H1 (cell line): ENCODE measurements at places on chromosomes 6 and 20. TPM values are rescaled to one million over a fixed set of nuclear protein-coding genes. Genes with fewer than 3 reads are reported as not detected.

- no peaks in the 10 kb centered on the region for H3K36me3 ChIP-seq
- DNase-seq, result no peak
- peaks cover 3% of the 10 kb centered on the region; the same call in 1 of the 2 replicates for H3K4me1 ChIP-seq
- H3K27me3 ChIP-seq, result no peaks in the 10 kb centered on the region
Observed at GRCh38 chr6:131861381-131861780, 53.6 kb downstream of the ENPP1 start.

DNA sequence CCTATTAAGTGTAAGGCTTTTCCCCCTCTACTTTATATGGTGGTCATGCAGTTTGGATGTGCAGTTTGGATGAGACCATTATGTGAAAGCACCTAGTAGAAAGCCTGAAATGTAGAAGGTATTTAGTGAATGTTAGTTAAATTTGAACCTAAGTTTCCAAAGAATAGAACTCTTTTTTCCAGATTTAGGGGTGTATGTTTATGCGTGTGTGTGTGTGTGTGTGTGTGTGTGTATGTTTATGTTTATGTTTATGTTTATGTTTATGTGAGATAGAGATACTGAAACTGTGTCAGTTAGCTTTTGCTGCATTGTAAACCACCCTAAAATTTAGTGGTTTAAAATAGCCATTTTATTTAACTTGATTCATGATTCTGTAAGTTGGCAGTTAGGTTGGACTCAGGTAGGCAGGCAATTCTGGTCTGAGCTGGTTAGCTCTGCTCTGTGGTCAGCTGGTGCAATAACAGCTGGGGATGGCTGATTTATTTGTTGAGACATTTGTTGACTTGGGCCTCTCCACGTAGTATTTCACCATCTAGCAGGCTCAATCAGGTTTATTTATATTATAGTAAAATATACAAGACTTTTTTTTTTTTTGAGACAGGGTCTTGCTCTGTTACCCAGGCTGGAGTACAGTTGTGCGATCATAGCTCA, 54.0 kb downstream of the STK4 start:
- no peak for DNase-seq
- H3K27ac ChIP-seq, result no peak overlapping the region
- no peaks in the 10 kb centered on the region for H3K27me3 ChIP-seq

DNA sequence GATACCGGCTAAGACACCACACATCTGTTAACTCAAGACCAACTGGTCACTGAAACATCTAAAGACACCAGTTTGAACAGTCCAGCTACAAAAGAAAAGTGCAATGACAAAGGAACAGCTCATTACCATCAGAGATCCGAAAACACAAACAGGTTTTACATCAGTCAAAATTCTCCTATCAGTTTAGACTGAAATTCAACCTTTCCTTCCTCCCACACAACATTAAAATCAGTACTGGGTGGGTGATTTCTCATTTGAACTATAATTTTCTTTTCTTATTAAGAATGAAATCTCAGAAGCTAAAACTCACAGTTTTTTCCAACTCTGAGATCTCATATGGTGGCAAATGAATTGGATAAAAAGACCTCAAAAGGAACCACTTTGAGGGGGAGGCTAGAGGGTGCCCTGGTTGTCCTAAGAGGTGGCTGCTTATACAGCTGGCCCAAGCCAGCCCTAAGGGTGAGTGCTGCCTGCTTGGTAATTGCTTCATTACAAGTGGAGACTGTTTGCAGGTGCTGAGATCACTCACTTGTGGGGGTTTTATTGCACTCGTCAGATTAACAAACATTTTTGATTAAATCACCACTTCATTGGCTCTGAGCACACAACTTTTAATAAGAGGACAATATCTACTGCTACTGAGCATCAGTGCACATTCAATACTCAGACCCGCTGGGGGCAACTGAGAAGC, 4.3 kb downstream of the CCDC167 start:
- H3K27me3 ChIP-seq, result no peaks in the 10 kb centered on the region
- no peak overlapping the region for H3K4me3 ChIP-seq
- no peak overlapping the region for H3K27ac ChIP-seq
- DNase-seq, result no peak
- H3K36me3 ChIP-seq, result no peaks in the 10 kb centered on the region

- H3K27me3 ChIP-seq, result no peaks in the 10 kb centered on the region
- H3K27ac ChIP-seq, result no peak overlapping the region
- H3K4me3 ChIP-seq, result no peak overlapping the region
- peaks cover 12% of the 10 kb centered on the region; the same call in 1 of the 2 replicates for H3K36me3 ChIP-seq
- H3K4me1 ChIP-seq, result peaks cover 9% of the 10 kb centered on the region
Observed at GRCh38 chr6:15420959-15421438, 175.1 kb downstream of the JARID2 start.

DNA sequence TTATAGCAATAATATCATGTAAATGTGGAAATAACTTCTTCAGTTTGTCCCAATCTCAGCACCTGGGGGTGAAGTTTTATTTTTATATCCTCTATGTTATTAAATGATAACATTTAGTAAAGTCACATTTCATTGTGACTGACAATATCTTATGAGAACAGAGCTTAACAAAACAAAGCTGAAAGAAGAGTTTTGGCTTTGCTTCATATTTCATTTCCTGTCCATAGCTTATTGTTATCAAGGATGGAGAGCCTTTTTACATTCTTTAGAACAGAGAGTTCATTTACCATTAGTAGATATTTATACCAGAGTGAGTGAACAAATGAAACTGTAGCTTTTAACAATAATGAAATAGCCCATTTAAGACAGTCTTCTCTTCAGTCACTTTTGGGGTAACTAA, 231.9 kb upstream of the SGK1 start:
- no peak overlapping the region for H3K27ac ChIP-seq
- H3K27me3 ChIP-seq, result no peaks in the 10 kb centered on the region
- no peak for DNase-seq
- H3K4me1 ChIP-seq, result no peaks in the 10 kb centered on the region

GRCh38 chr6:159919800-159920199, 29.0 kb downstream of the MAS1 start:
- no peaks in the 10 kb centered on the region for H3K36me3 ChIP-seq
- no peaks in the 10 kb centered on the region for H3K27me3 ChIP-seq
- DNase-seq, result no peak

GRCh38 chr20:20446425-20447015, 78.6 kb downstream of the INSM1 start:
- H3K4me1 ChIP-seq, result no peaks in the 10 kb centered on the region
- no peaks in the 10 kb centered on the region for H3K36me3 ChIP-seq
- no peaks in the 10 kb centered on the region for H3K27me3 ChIP-seq
- H3K27ac ChIP-seq, result no peak overlapping the region
- no peak overlapping the region for H3K4me3 ChIP-seq

Gene SAPCD1
- 3.1 and 4.4 TPM in 2 replicates for polyA plus RNA-seq

Gene OARD1
- polyA plus RNA-seq, result 10.0 and 16.8 TPM in 2 replicates

DNA sequence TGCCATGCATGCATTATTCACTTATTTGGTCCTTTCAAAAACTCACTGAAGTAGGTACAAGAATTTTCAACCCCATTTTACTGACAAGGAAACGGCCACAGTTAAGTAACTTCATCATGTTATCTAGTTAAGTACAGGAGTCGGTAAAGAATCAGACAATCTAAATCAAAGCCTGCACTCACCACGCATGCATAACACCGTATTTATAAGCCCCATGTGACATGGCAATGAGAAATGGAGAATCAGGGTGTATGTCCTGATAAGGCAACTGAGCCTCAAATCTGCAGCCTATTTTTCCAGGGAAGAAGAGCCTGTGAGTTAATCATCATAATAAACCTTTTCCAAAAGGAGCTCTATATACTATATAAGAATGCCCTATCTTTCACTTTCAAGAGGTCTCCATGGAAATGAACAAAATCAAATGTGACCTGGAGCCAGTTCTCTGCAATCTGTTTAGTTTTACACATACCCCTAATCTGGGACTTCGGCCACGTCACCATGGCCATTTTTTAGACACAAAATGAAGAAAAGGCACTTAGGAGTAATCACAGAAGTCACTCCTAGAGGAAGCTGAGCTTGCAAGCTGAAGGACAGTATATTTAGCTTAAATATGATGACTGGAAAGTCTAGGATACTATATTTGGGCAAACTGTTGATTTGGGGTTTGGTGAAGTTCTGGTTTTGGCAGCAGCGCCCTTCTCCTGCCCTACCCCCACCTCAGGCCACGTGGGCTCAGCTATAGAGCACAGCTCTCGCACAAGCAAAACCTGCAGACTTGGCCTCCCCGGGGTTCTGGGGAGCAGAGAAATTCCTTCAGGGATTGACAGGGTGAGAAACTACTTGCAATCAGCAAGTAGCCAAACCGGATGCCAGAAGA, 19.2 kb downstream of the TRAM2 start:
- H3K36me3 ChIP-seq, result no peaks in the 10 kb centered on the region
- H3K4me1 ChIP-seq, result peaks cover 16% of the 10 kb centered on the region

GRCh38 chr6:169215201-169215681, 38.4 kb downstream of the THBS2 start:
- H3K27ac ChIP-seq, result no peak overlapping the region
- H3K4me1 ChIP-seq, result no peaks in the 10 kb centered on the region; the same call in 1 of the 2 replicates
- H3K4me3 ChIP-seq, result no peak overlapping the region
- H3K27me3 ChIP-seq, result no peaks in the 10 kb centered on the region
- no peak for DNase-seq

GRCh38 chr6:131651782-131652181, 14.7 kb downstream of the ENPP3 start:
- H3K4me3 ChIP-seq, result no peak overlapping the region
- DNase-seq, result no peak
- no peaks in the 10 kb centered on the region for H3K27me3 ChIP-seq
- H3K4me1 ChIP-seq, result no peaks in the 10 kb centered on the region
- no peak overlapping the region for H3K27ac ChIP-seq

GRCh38 chr20:53100476-53100911, 128.3 kb downstream of the TSHZ2 start:
- no peaks in the 10 kb centered on the region for H3K27me3 ChIP-seq
- H3K36me3 ChIP-seq, result no peaks in the 10 kb centered on the region
- H3K4me1 ChIP-seq, result no peaks in the 10 kb centered on the region

GRCh38 chr20:45538209-45538799, 978 bp downstream of the WFDC6 start:
- no peaks in the 10 kb centered on the region for H3K27me3 ChIP-seq
- peak; percentile 65 for DNase-seq
- no peaks in the 10 kb centered on the region for H3K36me3 ChIP-seq
- no peak overlapping the region for H3K4me3 ChIP-seq

DNA sequence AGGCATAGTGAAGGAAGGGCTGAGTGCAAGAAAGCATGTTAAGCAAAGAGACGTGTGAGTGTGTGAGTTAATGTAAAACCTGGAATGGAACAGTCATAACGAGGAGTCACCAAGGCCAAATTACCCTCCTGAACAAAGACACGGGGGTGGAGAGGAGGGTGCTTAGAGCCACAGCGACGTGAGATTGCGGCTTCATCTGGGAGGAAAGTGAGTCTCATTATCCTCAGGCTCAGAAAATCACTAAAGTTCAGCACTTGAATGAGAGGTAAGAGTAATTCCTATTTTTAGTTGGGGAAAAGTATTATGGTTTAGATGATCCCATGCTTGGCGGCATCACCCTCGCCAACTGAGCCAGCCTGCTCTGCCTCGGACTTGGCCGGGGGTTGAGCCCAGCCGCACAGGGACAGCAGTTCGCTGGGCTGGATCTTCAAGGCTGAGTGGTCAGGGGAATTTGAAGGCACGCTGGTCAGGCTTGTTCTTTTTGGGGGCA, 136.6 kb downstream of the DTNBP1 start:
- no peak overlapping the region for H3K4me3 ChIP-seq
- H3K27me3 ChIP-seq, result no peaks in the 10 kb centered on the region
- no peaks in the 10 kb centered on the region for H3K4me1 ChIP-seq
- H3K27ac ChIP-seq, result no peak overlapping the region

Gene PDE10A
- 1.1 TPM in 2 replicates for polyA plus RNA-seq

DNA sequence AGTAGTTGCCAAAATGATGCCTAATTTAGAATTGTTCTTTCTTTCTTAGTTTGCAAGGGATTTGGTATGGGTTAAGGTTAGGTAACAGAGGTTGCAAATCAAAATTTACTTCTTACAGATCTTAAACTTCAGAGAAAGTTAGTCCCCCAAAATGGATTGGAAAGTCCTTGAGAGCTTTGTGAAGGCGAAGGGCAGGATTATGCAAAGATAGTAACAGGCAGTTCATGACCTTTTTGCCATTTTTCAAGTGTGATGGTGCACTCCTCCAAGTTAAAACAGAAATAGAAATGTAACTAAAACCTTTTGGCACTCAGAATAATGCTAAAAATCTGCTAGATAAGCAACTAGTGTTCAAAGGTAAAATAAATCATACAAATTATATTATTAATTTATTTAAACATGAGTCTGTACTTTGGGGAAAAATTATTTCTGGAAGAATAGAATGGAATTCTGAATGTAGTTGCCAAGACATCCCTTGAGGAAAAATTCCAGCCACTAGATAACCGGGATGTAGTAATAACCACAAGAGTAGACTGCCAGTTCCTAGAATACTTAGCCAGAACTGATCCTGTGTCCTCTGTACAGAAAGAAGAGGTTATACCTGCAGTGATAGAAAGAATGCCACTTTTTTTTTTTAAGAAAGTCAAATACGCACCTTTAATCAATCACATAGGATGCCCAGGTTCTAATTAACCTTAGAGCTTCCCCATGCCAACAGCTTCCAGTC, 31.8 kb upstream of the DAAM2 start:
- H3K27ac ChIP-seq, result no peak overlapping the region
- no peaks in the 10 kb centered on the region for H3K4me1 ChIP-seq

Gene DPM1
- 21.6 and 42.3 TPM in 2 replicates for polyA plus RNA-seq

DNA sequence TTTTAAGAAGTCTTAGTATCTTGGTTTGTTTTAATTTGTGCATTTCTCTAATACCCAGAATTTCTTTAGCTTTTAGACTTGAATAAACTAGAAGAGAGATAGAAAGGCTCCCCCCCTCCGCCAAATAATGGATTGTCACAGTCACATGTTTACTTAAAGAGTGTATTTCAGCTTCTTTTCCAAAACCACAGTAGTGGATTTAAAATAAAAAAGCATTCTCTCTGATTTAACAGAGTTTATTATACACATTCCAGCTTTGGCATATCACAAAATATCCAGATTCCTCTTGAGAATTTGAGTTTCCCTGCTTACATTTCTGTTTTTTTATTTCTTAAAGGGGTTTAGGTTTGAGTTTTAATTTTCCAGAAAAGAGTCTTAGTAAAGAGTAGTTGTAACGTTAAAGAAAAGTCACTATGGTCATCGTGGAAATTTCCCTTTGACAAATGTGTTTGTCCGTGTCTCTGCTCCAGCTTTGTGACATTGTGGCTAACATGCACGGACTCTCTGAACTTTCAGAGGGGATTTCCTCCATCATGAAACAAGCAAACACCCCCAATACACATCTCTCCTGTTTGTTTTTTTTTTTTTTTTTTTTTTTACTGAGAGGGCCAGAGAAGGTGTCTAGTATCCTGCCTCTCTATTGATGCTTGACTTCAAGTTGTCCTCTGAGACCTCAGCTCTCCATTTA, 113.5 kb upstream of the SUPT3H start:
- no peak overlapping the region for H3K27ac ChIP-seq
- no peaks in the 10 kb centered on the region for H3K36me3 ChIP-seq
- no peak for DNase-seq
- H3K27me3 ChIP-seq, result no peaks in the 10 kb centered on the region

Gene POPDC3
- 3.4 and 6.5 TPM in 2 replicates for polyA plus RNA-seq

Gene FBXO30
- 2.5 and 3.9 TPM in 2 replicates for polyA plus RNA-seq
